ENCODE measurements at places on chromosomes 2 and 18.
A peak's percentile ranks its signal among the peaks of the same experiment; 100 is the strongest.

DNA sequence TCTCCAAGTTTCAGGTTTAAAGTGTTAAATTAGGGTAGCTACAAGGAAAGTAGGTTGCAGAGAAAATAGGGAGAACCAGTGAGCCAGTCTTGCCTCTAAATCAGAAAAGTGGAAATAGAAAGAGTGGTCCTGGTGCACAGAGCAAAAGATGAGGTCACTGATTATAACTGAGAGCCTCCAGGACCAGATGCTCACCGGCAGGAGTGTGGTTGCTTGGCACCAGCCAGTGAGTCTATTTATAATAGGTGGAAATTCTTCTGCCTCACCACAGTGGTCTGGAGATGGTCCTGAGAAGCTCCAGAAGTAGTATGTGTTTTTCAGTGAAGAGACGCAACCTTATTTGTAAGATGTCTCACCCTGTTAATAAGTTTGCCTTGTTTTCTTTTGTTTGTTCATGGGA is 373.9 kb upstream of the KCNJ3 start:
- DNase-seq = no peak

GRCh38 chr18:36311026-36311570 is 13.6 kb downstream of the FHOD3 start:
- peak; percentile 22 for DNase-seq

GRCh38 chr18:56999823-57000222 is 147.1 kb upstream of the BOD1L2 start:
- no peak for DNase-seq

- no peak for DNase-seq
Observed at GRCh38 chr2:127231130-127231865, 11.2 kb upstream of the CYP27C1 start.

- DNase-seq = no peak
Observed at GRCh38 chr18:53224128-53224778, 884.3 kb downstream of the DCC start.

GRCh38 chr2:105697781-105698449 is 46.8 kb upstream of the NCK2 start:
- DNase-seq = peak; percentile 47

- no peak for DNase-seq
Observed at GRCh38 chr2:27875089-27875881, 14.9 kb downstream of the RBKS start.

GRCh38 chr18:5158172-5158571 is 38.9 kb downstream of the AKAIN1 start:
- peak; percentile 62 for DNase-seq

DNA sequence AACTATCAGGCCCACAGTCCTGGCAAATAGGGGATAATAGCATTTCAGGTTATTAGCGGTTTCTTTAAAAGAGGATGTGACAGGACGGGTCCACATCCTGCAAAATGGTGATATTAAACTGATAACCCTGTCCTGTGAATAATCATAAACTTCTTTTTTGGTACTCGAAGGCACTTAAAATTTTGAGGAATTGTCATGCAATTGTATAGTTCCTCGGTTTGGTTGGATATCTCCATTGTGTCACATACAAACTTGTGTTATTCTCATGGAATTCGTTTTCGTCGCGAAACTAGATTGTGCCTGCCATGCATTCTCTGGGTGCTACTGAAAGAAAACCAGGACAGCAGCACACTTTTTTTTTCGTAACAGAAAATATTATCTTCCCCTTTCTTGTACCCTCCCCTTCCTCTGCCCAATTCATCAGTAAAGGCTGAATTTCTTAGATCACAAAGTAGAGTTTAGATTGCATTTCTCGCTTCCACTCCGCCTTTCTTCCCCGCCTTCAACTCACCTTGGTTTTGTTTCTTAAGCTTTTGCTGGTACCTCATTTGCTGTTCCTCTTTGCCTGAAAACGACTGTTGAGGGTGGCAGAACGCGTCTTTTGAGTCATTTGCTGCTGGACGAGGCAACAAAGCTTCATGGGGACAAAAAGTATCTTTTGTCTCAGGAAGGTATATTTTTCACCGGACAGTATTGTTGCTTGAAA is 1.3 kb downstream of the CERS6 start:
- DNase-seq = no peak

GRCh38 chr18:40937386-40937785 is 1017.6 kb upstream of the PIK3C3 start:
- no peak for DNase-seq

DNA sequence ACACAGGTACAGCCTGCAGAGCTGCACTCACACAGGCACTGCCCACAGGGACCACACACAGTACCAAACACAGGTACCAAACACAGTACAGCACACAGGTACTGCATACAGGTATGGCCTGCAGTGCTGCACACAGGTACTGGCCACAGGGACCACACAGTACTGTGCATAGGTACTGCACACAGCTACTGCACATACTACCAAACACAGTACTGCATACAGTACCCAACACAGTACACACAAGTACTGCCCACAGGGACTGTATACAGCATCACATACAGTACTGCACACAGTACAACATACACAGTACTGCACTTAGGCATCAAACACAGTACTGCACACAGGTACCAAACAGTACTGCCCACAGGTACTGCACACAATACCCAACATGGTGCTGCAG is 74.3 kb downstream of the ZNF236 start:
- DNase-seq = no peak

DNA sequence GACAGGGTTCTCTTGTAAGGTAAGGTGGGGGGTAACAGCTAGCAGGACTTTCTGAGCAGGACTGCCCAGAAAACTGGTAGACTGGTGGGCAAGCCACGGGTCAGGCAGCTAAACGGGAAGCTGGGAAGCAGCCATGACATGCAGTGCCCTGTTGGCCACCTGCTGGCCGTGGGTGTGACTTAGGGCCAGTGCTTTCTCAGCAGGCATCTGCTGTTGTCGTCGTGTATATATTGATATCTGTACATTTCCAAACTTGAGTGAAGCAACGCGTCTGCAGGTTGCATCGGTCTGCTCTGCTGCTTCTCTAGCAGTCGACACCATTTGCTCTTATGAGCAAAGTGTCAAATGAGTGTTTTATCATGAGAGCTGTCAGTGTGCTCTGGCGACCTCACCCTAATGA is 31.0 kb downstream of the COA5 start:
- no peak for DNase-seq

GRCh38 chr2:123073956-123074355 is 951.1 kb upstream of the CNTNAP5 start:
- DNase-seq = no peak

GRCh38 chr18:5296706-5297320 is 1.3 kb upstream of the ZBTB14 start:
- DNase-seq = no peak

- no peak for DNase-seq
Observed at GRCh38 chr18:72107647-72108383, 436.3 kb downstream of the CBLN2 start.

DNA sequence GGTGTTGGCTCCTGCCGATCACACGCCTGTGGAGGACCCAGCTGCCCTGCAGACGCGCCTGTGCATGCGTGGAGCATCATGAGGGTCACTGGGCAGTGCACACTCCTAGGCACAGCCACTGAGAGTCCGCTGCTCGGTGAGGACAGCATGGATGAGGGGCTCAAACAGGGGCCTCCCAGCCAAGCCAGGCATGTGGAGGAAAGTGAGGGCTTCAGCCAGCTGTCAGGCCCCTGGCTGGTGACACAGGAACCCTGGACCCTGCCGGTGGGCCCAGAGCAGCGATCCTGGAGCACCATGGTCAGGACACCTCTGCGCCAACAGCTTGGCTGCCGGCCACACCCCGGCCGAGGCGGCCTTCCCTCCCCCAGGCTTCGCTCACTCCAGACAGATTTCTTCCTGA is 171.2 kb downstream of the RTP5 start:
- DNase-seq = no peak

DNA sequence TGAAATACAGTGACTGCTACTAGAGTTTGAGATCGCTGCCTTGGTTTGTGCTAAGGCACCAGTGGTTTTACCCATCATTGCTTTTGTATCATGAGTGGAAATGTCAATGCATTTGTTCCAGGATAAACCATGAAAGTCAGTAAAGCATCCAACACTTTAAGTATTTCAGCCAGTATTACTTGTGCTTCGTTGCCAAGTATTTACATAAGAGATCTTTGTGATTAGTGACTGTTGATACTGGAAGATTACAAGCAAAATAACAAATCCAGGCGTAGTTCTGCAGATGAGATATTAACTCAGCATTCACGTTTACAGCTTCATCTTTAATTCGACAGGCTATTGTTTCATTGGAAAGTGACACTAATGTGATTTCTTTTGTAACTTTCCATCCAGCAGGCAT is 90.3 kb upstream of the B3GNT7 start:
- DNase-seq = no peak

DNA sequence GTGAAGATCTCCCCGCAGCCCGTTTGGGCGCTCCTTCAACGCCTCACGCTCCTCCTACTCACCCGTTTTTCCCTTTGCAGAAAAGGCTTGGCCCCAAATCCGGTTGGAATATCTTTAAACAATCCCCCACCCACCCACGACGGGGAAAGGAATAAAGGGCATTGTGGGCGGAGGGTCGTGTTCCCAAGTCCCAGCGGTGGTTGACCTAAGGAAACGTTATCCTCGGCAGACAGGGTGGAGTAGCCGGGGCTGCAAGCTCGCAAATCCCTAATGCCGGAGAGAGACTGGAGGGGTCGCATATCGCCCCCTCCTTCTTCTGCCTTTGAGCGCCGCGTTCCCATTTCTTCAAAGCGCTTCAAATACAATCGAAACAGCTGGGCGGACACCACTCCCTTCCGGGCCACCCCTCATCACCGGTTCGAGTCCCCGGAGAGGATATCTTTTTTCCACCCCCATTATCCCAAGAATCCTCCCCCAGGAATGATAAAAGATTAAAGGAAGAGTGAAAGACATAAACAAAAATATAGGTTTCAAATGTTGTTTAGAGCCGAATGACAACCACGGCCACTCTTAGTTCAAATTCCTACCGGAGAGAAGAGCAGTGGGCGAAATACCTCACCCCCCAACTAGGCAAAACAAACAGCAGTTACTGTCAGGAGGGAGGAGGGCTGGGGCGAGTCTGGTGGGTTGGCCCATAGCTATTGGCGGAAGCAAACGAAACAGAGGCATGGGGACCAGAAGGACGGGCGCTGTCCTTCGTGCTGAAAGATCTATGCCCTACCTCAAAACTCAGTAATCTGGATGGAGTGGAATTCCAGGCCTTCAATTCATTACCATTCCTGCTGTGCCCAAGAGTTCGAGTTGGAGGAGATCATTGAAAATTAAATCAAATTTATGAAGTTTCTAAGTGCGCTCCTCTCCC is 2.8 kb upstream of the GAD1 start:
- no peak for DNase-seq
